ENCODE measurements at places on chromosomes 1 and 21. TPM values are rescaled to one million over a fixed set of nuclear protein-coding genes. Genes with fewer than 3 reads are reported as not detected.
A peak's percentile ranks its signal among the peaks of the same experiment; 100 is the strongest.

GRCh38 chr1:60052601-60053000 lies 21.0 kb downstream of the C1orf87 start:
- H3K27ac ChIP-seq, result no peak overlapping the region
- no peaks in the 10 kb centered on the region for H3K4me1 ChIP-seq
- H3K27me3 ChIP-seq, result peaks cover 3% of the 10 kb centered on the region

Gene KRTAP21-2
- total RNA-seq, result not detected

GRCh38 chr1:21293537-21294265 lies 3.4 kb upstream of the ECE1 start:
- no peaks in the 10 kb centered on the region for H3K27me3 ChIP-seq
- H3K4me3 ChIP-seq, result peak overlapping the region; percentile 19
- H3K36me3 ChIP-seq, result no peaks in the 10 kb centered on the region

Gene NGF
- 1.0 TPM for total RNA-seq

GRCh38 chr21:39005502-39005787 lies 177.8 kb downstream of the PSMG1 start:
- DNase-seq, result no peak
- H3K4me1 ChIP-seq, result peaks cover 61% of the 10 kb centered on the region
- no peaks in the 10 kb centered on the region for H3K36me3 ChIP-seq

DNA sequence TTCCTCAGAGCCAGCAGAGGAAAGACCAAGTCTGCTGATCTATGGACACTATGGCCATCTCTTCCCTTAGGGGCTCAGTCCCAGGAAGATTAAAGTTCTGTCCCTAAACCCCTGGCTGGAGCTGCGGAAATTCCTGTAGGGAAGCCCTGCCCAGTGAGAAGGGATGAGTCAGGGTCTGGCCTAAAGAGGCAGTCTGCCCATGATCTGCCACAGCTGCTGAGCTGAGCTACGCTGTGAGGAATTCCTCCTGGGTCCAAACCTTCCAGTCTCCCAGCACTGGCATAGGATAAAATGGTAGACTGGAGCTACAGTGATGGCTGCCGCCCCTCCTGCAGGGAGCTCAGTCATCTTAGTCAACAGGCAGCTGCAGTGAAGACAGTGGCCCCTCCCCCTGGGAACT lies 213.7 kb downstream of the BRINP2 start:
- no peak for DNase-seq
- no peak overlapping the region for H3K4me3 ChIP-seq
- H3K27me3 ChIP-seq, result no peaks in the 10 kb centered on the region
- no peaks in the 10 kb centered on the region for H3K36me3 ChIP-seq
- no peaks in the 10 kb centered on the region for H3K4me1 ChIP-seq
- no peak overlapping the region for H3K27ac ChIP-seq

DNA sequence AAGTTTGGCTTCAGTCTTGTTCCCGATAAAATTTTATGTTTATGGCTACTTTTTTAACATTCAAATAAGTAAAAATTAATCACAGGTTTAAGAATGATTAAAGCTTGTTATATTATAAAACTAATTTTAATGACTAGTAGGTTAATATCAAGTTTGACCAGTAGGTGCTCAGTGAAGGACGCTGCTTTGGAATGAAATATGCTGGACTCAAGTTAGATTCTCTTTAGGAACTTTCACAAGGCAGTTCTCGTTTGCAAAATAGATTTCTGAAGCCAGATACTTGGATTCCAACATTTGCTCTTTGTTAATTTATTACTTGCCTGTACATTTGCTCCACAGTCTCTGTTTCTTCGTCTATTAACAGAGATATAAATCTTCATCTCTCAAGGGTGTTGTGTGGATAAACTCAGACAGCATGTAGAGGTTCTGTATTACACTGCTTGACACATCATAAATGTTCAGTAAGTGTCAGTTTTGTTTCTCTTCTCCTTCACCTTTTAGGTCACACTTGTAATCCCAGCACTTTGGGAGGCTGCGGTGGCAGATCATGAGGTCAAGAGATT lies 432.8 kb upstream of the CHRM3 start:
- H3K27me3 ChIP-seq, result no peaks in the 10 kb centered on the region
- H3K4me1 ChIP-seq, result no peaks in the 10 kb centered on the region
- no peak overlapping the region for H3K27ac ChIP-seq
- H3K36me3 ChIP-seq, result no peaks in the 10 kb centered on the region
- no peak for DNase-seq

- no peaks in the 10 kb centered on the region for H3K36me3 ChIP-seq
- H3K4me3 ChIP-seq, result no peak overlapping the region
- H3K4me1 ChIP-seq, result no peaks in the 10 kb centered on the region
Observed at GRCh38 chr1:213829780-213830179, 158.0 kb upstream of the PROX1 start.

- no peaks in the 10 kb centered on the region for H3K27me3 ChIP-seq
- no peak overlapping the region for H3K4me3 ChIP-seq
- no peak for DNase-seq
- H3K4me1 ChIP-seq, result no peaks in the 10 kb centered on the region
- no peaks in the 10 kb centered on the region for H3K36me3 ChIP-seq
Observed at GRCh38 chr21:36798491-36798890, 99.6 kb downstream of the SIM2 start.

Gene SH2D1B
- total RNA-seq, result 1.9 TPM

DNA sequence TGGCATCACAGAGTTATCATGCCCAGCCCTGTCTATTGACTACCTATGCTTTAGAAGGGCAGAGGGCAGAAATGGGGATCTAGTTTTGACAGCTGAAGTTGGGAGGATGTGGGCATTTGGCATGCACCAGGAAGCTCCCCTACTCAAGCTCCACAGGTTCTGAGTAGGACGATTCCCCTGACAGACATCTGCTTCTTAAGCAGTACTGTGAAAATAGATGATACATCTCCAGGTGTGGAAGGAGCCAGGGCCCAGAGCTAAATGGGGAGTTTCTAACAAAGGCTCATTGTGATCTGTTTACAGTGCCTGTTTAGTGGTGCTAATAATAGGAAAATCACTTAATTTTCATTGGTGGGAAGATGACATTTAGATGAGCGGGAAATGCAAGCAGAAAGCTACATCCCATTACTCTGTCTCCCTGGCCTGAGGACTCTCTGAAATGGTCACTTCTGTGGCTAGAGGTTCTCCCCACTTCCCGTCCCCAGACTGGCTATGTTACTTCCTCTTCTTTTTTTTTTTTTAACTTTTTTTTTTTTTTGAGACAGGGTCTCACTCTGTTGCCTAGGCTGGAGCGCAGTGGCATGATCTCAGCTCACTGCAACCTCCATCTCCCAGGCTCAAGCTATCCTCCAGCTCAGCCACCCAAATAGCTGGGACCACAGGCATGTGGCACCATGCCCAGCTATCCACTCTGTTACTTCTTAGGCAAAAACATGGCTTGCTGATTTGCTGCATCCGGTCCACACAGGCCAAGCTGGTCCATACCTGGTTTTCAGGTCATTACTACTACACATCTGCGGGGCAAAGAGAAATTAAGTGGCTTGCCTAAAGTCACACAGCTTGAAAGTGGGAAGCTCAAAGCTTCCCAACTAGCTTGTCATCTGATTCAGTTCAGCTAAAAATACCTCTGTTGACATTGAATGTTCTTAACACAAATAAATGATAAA lies 23.2 kb upstream of the CNIH3 start:
- H3K27ac ChIP-seq, result no peak overlapping the region
- DNase-seq, result no peak
- H3K36me3 ChIP-seq, result no peaks in the 10 kb centered on the region
- no peaks in the 10 kb centered on the region for H3K4me1 ChIP-seq
- no peak overlapping the region for H3K4me3 ChIP-seq
- no peaks in the 10 kb centered on the region for H3K27me3 ChIP-seq

DNA sequence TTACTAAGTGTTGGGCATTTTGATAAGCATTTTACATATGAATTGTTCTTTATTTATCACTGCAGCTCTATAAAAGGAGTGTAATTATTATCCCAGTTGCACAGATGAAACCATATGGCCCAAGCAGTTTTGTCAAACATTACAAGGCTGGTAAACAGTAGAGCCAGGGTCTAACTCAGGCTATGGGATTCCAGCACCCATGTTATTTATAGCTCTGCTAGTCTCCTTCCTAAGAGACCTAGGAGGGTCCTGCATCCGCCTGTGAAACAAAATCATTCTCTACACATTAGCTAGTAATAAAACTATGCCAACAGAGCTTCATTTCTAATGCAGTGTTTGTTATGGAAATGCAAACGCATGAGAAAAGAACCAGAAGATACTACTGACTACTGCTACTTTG lies 58.6 kb downstream of the IL23R start:
- H3K27me3 ChIP-seq, result no peaks in the 10 kb centered on the region
- H3K36me3 ChIP-seq, result no peaks in the 10 kb centered on the region
- H3K4me1 ChIP-seq, result no peaks in the 10 kb centered on the region
- H3K4me3 ChIP-seq, result no peak overlapping the region
- H3K27ac ChIP-seq, result no peak overlapping the region

- no peaks in the 10 kb centered on the region for H3K27me3 ChIP-seq
- H3K36me3 ChIP-seq, result no peaks in the 10 kb centered on the region
- no peak overlapping the region for H3K27ac ChIP-seq
Observed at GRCh38 chr1:244954359-244954758, 90.0 kb upstream of the HNRNPU start.

DNA sequence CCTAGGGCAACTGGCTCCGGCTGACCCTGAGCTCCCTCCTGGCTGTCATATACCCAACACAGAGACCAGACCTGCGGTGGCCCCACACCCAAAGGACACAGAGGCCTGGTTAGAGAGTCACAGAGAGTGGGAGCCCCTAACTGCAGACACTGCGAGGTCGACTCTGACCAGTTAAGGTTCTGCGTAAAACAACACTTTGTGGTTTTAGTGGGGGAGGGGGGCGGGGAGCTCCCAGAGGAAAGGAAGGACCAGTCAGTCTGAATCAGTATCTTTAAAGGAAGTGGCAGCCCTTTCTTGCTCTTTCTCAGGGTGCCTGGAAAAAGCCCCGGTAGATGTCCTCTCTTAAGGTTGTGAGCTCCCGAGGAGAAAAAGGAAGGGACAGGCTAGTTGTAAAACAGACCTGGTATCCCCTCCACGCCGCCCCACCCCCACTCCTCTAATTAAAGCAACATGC lies 2.4 kb downstream of the SSBP3 start:
- peaks cover 42% of the 10 kb centered on the region for H3K4me1 ChIP-seq
- no peak for DNase-seq
- peaks cover 32% of the 10 kb centered on the region for H3K36me3 ChIP-seq
- H3K27me3 ChIP-seq, result no peaks in the 10 kb centered on the region
- no peak overlapping the region for H3K27ac ChIP-seq

Gene S100A16
- 69.6 TPM for total RNA-seq

- no peak overlapping the region for H3K4me3 ChIP-seq
- no peaks in the 10 kb centered on the region for H3K27me3 ChIP-seq
- DNase-seq, result no peak
- H3K4me1 ChIP-seq, result peaks cover 18% of the 10 kb centered on the region
- no peak overlapping the region for H3K27ac ChIP-seq
- H3K36me3 ChIP-seq, result no peaks in the 10 kb centered on the region
Observed at GRCh38 chr1:23392125-23392855, 22.7 kb upstream of the ZNF436 start.

GRCh38 chr1:201693890-201694607 lies 134.9 kb upstream of the IPO9 start:
- no peaks in the 10 kb centered on the region for H3K27me3 ChIP-seq
- no peak overlapping the region for H3K27ac ChIP-seq
- no peak overlapping the region for H3K4me3 ChIP-seq
- no peaks in the 10 kb centered on the region for H3K4me1 ChIP-seq
- DNase-seq, result no peak

Gene FAF1
- 46.4 TPM for total RNA-seq

- no peaks in the 10 kb centered on the region for H3K36me3 ChIP-seq
- H3K4me3 ChIP-seq, result no peak overlapping the region
- H3K27me3 ChIP-seq, result no peaks in the 10 kb centered on the region
- H3K27ac ChIP-seq, result peak overlapping the region; percentile 30
- peaks cover 5% of the 10 kb centered on the region for H3K4me1 ChIP-seq
- peak; percentile 66 for DNase-seq
Observed at GRCh38 chr1:182299728-182300616, 91.6 kb downstream of the GLUL start.

DNA sequence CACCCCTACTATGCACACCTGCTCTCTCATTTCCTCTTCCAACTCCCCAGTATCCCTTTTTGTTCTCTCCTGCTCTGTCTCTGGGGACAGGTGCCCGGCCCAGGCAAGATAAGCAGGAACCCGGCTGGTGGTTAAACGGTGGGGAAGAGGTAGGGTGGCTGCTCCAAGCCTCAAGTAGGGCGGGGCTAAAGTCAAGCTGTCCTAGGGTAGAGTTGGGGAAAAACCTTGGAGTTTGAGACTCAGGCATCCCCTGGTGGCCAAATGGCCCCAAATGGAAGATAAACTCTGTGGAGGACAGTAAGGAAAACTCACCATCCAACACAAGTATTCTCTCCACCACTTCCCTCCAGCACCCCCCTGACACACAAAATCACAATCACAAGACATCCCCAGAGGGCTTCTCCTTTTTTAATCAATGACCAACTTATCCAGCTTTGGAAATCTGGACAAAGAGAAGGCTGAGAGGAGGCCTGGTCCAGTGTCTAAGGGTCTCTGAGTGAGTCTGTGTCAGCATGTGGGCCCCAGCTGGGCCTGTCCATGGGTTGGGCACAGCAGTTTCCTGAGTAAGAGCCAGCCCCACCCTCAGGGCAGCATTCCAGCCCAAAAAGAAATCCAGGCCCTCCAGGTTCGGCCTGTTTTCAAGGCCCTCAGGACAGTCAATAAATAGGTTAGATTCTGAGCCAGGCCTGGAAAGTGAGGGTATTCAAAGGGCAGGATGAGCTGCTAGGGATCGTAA lies 9.8 kb downstream of the POMGNT1 start:
- no peaks in the 10 kb centered on the region for H3K27me3 ChIP-seq
- H3K27ac ChIP-seq, result peak overlapping the region; percentile 55
- no peak for DNase-seq
- H3K36me3 ChIP-seq, result peaks cover 31% of the 10 kb centered on the region
- peaks cover 19% of the 10 kb centered on the region for H3K4me1 ChIP-seq
- H3K4me3 ChIP-seq, result no peak overlapping the region

- no peak for DNase-seq
- no peak overlapping the region for H3K4me3 ChIP-seq
- no peaks in the 10 kb centered on the region for H3K27me3 ChIP-seq
- H3K4me1 ChIP-seq, result peaks cover 14% of the 10 kb centered on the region
- H3K36me3 ChIP-seq, result no peaks in the 10 kb centered on the region
- H3K27ac ChIP-seq, result no peak overlapping the region
Observed at GRCh38 chr1:54363925-54364324, 42.3 kb downstream of the SSBP3 start.

DNA sequence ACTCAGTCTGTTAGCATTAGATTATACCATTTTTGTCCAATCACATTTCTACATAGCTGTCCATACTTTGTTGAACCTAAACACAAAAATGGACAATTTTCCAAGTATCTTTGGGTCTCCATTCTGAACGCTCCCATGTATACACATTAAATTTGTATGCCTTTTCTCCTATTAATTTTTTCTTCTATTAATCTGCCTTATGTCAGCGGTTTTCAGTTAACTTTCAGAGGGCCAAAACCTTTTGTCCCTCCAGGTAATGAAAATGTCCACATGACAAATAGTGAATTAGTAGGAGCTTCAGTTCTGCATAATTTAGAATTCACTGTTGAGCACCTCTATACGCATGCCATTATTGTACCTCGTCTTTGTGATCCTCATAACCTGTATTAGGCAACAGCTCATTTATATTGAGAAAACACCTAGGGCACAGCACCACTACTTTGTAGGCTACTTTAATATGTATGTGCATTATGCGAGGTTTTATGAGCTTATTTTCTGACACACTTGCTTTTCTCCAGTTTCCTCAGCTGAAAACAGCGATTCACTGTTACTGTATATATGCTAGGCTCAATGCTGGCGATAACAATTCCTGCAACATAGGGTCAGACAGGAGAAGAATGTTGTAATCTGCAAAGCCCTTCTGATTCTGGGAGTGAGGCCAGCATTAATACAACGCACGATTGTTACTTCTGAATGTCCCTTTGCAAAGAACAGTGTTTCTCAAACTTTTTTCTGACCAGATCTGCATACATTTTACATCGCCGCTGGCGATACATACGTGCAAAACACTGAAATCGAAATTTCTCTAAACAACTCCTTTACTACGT lies 1.1 kb upstream of the ABCD3 start:
- H3K27ac ChIP-seq, result peak overlapping the region; percentile 93
- H3K27me3 ChIP-seq, result no peaks in the 10 kb centered on the region
- no peak for DNase-seq
- peaks cover 25% of the 10 kb centered on the region for H3K4me1 ChIP-seq
- H3K36me3 ChIP-seq, result no peaks in the 10 kb centered on the region
- peak overlapping the region; percentile 88 for H3K4me3 ChIP-seq

Data from upper lobe of right lung (tissue), 1 donor.